ENCODE measurements at places on chromosomes 6 and 20.

- DNase-seq, result no peak
Observed at GRCh38 chr6:154960299-154960843, 34.7 kb upstream of the TIAM2 start.

DNA sequence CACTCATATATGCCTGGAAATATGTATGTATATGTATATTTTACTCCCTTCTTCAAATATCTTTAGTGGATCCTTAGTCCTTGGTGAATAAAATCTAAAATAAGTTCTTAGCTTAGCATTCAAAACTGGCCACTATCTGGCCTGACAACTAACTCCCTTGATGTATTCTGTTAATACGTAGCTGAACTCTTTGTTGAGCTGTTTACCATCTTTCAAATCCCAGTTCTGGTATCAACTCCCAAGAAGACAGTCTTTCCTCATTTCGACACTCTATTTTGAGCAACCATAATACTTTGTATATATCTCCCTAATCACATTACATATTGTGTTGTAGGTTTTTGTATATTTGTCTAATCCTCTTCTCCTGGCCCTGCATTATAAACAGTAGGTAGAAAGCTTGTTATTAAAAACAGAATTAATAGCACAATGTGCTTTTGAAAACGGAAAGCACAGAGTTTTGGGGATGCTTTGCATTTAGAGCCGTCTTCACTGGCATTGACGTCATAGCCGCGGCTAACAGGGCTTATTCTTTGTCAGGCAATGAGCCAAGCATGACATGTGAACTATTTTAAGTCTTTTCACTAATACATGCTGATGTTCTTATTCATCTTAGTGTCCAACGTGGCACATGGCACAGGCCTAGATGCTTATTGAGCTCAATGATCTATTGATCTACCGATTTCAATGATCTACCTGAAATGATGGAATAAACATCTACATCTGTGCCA lies 47.2 kb upstream of the CCN2 start:
- peak; percentile 42 for DNase-seq

GRCh38 chr20:11539450-11539849 lies 378.2 kb upstream of the BTBD3 start:
- no peak for DNase-seq

DNA sequence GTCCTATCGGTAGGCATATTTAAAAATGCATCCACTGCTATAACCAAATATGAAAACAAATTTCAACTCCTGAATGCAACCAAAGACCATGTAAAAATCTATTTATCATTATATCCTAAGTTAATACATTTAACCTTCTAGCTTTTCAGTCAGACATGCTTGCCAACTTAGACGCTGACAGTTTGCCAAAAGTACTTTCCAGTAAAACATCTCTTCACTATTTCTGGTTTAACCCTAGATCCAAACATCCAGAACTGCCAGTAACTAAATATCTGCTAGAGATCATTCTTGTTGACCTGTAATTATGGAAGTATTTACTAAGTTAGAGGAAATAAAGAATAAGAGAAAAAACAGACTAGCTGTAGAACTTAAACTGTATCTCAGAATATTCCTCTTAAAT lies 210.2 kb upstream of the THEMIS start:
- DNase-seq, result peak; percentile 29

DNA sequence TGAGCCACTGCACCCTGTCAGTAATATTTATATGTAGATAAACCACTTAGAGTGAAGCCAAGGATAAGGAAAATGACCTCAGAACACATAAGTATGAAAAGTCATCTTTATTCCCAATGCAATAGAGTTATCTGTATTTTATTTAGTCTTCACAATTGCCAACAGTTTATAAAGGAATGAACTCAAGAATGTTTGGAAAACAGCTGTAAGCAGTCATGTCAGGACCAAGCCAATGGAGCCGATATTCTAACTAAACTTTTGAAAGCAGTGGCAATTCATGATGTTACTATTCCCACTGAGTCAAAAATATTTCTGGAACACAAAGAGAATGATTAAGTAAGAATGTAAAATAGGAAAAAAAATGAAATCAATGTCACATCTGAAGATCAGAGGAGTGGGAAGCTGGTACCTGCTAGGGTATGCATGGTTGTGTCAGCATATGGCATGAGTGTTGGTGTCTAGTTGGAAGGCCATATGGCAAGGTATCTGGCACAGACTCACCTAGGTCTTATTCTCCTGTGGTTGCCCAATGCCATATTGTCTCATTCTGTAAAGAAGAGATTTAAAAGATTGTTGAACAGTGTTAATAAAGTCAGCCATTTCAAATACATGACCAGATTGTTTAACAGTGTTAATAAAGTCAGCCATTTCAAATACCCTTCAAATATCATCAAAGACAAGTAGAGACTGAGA lies 118.2 kb downstream of the ADAT2 start:
- DNase-seq, result no peak

All from astrocyte (in vitro differentiated cells and primary cell).